ENCODE measurements at places on chromosomes 3 and 15.
A peak's percentile ranks its signal among the peaks of the same experiment; 100 is the strongest.

DNA sequence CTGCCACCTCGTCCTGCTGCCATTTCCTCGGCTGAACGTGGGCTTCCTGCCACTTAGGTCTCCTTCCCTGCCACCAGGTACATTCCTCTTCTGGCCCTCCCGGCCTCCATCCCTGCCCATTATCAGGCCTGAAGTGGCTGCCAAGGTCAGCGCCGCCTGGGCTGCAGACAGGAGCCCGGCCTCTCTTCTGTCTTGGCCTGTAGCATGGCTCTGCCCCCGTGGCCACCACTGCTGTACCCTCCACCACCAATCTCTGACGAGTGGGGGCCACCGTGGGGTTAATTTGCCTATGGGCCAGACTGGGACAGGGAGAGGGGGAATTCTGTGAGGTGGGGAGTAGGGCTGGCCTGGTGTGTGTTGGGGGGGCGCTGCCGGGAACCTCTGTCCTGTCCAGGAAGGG lies 2.0 kb upstream of the BAHD1 start:
- no peak for DNase-seq

- DNase-seq = no peak
Measured at GRCh38 chr15:57552678-57553334, 38.9 kb upstream of the MYZAP start.

GRCh38 chr3:13555753-13556152 lies 6.8 kb downstream of the FBLN2 start:
- no peak for DNase-seq

DNA sequence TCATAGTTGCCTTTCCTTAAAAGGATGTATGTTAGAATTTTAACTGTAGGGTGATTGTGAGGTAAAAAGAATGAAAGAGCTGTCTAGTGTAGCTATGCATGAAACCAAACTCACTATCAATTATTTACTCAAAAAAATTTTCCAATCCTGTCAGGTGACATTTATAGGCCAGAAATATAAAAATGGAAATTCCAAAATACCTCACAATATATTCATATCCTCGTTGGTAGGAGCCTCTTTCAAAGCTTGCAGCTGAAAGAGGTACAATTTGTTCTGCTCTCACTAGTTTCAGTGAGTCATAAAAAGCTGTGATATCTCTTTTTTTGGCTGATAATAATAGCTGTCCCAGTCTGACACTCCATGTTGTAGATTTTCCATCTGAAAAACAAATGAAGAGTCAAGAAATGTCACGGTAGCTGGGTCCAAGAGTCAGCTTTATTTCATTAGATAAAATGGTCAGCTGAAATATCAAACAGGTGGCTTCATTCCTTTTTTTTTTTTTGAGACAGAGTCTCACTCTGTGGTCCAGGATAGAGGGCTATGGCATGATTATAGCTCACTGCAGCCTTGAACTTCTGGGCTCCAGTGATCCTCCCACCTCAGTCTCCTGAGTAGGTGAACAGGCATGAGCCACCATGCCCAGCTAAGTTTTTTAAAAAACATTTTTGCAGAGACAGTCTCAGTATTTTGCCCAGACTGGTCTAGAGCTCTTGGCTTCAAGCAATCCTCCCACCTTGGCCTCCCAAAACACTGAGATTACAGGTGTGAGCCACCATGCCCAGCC lies 50.8 kb upstream of the XRN1 start:
- DNase-seq = no peak

- DNase-seq = no peak
Measured at GRCh38 chr3:64595253-64595694, 92.5 kb downstream of the ADAMTS9 start.

DNA sequence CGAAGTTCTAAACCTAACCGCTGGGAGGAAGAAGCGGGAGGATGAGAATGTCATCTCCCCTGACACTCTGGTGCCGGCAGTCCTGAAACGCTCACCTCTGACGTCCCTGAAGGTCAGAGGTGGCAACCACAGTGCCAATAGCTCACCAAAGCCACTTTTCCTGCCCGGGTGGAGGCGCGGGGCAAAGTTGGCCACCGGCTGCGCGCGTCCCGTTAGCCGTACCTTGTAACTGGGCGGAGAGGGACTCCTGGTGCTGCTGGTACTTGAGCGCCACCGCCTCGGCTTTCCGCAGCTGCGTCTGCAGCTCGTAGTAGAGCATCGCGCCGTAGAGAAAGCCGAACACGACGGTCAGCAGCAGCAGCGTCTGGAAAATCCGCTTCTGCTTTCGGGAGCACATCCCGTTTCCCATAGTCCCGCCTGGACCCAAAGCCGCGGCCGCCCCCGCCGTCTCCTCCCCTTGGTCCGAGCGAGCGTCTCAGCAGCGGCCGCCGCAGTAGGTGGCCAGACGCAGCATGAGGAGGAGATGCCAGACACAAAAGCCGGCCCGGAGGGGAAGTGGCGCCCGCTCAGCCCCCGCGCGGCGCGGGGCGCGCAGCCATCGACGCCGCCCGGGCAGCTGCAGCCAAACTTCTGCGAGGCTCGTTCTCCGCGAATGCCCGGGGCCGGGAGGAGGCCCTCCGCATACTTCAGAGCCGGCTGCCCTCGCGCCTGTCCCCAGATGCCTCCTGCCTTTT lies 680 bp downstream of the GOLIM4 start:
- DNase-seq = peak; percentile 17

- no peak for DNase-seq
Measured at GRCh38 chr3:8800016-8800415, 30.6 kb upstream of the OXTR start.

DNA sequence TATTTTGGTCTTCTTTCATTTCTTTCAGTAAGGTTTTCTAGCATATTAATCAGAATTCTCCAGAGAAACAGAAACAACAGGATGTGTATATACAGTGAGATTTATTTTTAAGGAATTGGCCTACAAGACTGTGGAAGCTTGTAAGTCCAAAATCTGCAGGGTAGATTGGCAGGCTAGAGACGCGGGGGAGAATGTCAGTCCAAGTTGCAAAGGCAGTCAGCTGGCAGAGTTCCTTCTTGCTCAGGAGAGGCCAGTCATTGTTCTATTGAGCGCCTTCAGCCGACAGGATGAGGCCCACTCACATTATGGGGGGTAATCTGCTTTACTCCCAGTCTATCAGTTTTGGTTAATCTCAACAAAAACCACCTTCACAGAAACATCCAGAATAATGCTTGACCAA lies 133.4 kb upstream of the UBE3A start:
- no peak for DNase-seq

Measured in activated naive CD4-positive, alpha-beta T cell treated with anti-CD3 and anti-CD28 coated beads, Interleukin-2, amount 50 U/mL, for 72 hours (primary cell).